ENCODE measurements at places on chromosomes 16 and 17. TPM values are rescaled to one million over a fixed set of nuclear protein-coding genes. Genes with fewer than 3 reads are reported as not detected.

Gene FAM117A
- 40.2 TPM for total RNA-seq

GRCh38 chr16:5885521-5885920 is 787.9 kb upstream of the EEF2KMT start:
- no peaks in the 10 kb centered on the region for H3K4me1 ChIP-seq
- H3K36me3 ChIP-seq = no peaks in the 10 kb centered on the region
- no peak overlapping the region for H3K27ac ChIP-seq
- no peak overlapping the region for H3K4me3 ChIP-seq

DNA sequence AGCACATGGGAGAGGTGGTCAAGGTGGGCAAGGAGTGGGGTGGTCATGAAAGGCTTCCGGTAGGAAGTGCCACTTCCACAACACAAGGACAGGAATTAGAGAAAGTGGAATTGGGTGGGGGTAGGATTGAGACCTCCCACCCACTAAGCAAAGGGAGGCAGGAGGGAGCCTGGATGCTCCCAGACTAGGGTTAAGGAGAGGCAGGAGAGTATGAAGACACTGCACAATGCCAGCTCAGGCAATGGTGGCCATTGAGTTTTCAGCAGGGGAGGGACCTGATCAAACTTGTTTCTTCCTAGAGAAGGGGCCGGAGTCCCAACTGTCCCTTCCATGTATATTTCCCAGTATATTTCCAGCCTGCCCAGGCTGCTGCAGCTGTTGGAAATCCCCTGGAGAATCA is 3.1 kb upstream of the RAB11FIP4 start:
- no peaks in the 10 kb centered on the region for H3K4me1 ChIP-seq
- H3K27me3 ChIP-seq = no peaks in the 10 kb centered on the region
- H3K36me3 ChIP-seq = no peaks in the 10 kb centered on the region
- no peak overlapping the region for H3K4me3 ChIP-seq
- H3K27ac ChIP-seq = no peak overlapping the region
- DNase-seq = no peak

Gene CCL15
- not detected for total RNA-seq

- H3K27ac ChIP-seq = no peak overlapping the region
- no peak for DNase-seq
- H3K4me3 ChIP-seq = no peak overlapping the region
- no peaks in the 10 kb centered on the region for H3K27me3 ChIP-seq
- H3K4me1 ChIP-seq = no peaks in the 10 kb centered on the region
These were observed 111.8 kb downstream of the IRX3 start for GRCh38 chr16:54174750-54175149.
